ENCODE measurements at places on chromosomes 6 and 20. TPM values are rescaled to one million over a fixed set of nuclear protein-coding genes. Genes with fewer than 3 reads are reported as not detected.

The PRDM13 gene
- total RNA-seq: not detected

The TNF gene
- total RNA-seq: not detected

The C6orf62 gene
- total RNA-seq: 74.0 TPM

The MARCKS gene
- 256 TPM for total RNA-seq

The GSTA3 gene
- not detected for total RNA-seq

The SLC9A8 gene
- 6.2 TPM for total RNA-seq

The LRRN4 gene
- not detected for total RNA-seq

The CDH26 gene
- total RNA-seq: not detected

GRCh38 chr6:117976030-117976651 is 69.1 kb downstream of the SLC35F1 start:
- H3K4me1 ChIP-seq: peaks cover 2% of the 10 kb centered on the region
- no peak overlapping the region for H3K27ac ChIP-seq
- no peak overlapping the region for H3K4me3 ChIP-seq
- DNase-seq: no peak
- no peaks in the 10 kb centered on the region for H3K36me3 ChIP-seq

- H3K27me3 ChIP-seq: peaks cover 28% of the 10 kb centered on the region
- H3K36me3 ChIP-seq: no peaks in the 10 kb centered on the region
- no peak for DNase-seq
- peaks cover 10% of the 10 kb centered on the region for H3K4me1 ChIP-seq
- no peak overlapping the region for H3K4me3 ChIP-seq
- no peak overlapping the region for H3K27ac ChIP-seq
Measured at GRCh38 chr6:167764713-167765479, 61.8 kb upstream of the AFDN start.

DNA sequence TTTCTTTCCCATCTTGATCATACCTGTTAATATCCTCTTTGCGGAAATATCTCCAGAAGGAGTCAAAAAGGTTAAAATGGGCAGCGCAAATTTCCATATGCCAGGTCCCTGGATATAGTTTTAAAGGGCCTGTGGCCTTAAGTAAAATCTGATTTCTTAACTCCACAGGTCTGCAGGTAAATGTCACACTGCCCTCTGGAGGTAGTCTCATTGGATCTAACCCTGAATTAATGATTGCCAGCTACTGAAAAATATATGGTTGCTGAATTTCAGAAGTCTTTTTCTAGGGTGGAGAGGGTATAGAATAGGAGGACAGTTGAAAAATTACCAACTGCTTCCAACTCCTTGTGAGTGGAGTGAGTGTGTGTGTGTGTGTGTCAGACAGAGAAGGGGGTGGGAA is 8.5 kb downstream of the MOXD1 start:
- no peak for DNase-seq
- no peak overlapping the region for H3K4me3 ChIP-seq
- H3K27ac ChIP-seq: no peak overlapping the region
- peaks cover 13% of the 10 kb centered on the region for H3K36me3 ChIP-seq
- H3K4me1 ChIP-seq: peaks cover 24% of the 10 kb centered on the region
- no peaks in the 10 kb centered on the region for H3K27me3 ChIP-seq

GRCh38 chr20:57481281-57481711 is 43.6 kb downstream of the CTCFL start:
- peaks cover 4% of the 10 kb centered on the region for H3K27me3 ChIP-seq
- H3K4me1 ChIP-seq: no peaks in the 10 kb centered on the region
- no peak overlapping the region for H3K4me3 ChIP-seq
- no peak for DNase-seq
- no peak overlapping the region for H3K27ac ChIP-seq

GRCh38 chr6:114312931-114313330 is 29.9 kb downstream of the HS3ST5 start:
- no peaks in the 10 kb centered on the region for H3K36me3 ChIP-seq
- no peak for DNase-seq
- H3K4me3 ChIP-seq: no peak overlapping the region
- no peaks in the 10 kb centered on the region for H3K27me3 ChIP-seq
- no peak overlapping the region for H3K27ac ChIP-seq

- peak overlapping the region; percentile 69 for H3K27ac ChIP-seq
- peaks cover 2% of the 10 kb centered on the region for H3K36me3 ChIP-seq
- no peak for DNase-seq
- H3K27me3 ChIP-seq: no peaks in the 10 kb centered on the region
- H3K4me1 ChIP-seq: peaks cover 66% of the 10 kb centered on the region
Measured at GRCh38 chr6:125253881-125254280, 47.9 kb downstream of the HDDC2 start.

- H3K27ac ChIP-seq: no peak overlapping the region
- H3K27me3 ChIP-seq: no peaks in the 10 kb centered on the region
- peak; percentile 42 for DNase-seq
- peaks cover 7% of the 10 kb centered on the region for H3K4me1 ChIP-seq
Measured at GRCh38 chr6:156556811-156557210, 220.4 kb upstream of the ARID1B start.

DNA sequence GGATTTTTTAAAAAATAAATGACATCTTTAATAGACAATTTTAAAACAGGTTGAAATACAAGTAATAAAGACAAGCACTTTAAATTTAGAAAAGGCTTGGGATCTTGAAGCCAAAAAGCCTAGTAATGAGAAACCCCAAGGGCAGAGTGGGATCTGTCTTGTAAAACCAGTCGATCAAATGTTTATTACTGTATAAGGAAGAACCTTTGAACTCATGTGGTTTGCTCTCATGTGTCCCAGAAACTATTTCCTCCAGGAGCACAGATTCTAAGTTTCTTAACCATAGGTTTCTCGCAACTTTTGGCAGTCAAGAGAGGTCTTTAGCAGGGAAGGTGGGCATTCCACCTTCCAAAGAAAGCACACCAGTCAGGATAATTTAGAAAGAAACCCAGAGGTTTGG is 541.7 kb upstream of the BTBD3 start:
- no peaks in the 10 kb centered on the region for H3K36me3 ChIP-seq
- no peaks in the 10 kb centered on the region for H3K27me3 ChIP-seq
- H3K27ac ChIP-seq: no peak overlapping the region
- H3K4me3 ChIP-seq: no peak overlapping the region
- DNase-seq: no peak

DNA sequence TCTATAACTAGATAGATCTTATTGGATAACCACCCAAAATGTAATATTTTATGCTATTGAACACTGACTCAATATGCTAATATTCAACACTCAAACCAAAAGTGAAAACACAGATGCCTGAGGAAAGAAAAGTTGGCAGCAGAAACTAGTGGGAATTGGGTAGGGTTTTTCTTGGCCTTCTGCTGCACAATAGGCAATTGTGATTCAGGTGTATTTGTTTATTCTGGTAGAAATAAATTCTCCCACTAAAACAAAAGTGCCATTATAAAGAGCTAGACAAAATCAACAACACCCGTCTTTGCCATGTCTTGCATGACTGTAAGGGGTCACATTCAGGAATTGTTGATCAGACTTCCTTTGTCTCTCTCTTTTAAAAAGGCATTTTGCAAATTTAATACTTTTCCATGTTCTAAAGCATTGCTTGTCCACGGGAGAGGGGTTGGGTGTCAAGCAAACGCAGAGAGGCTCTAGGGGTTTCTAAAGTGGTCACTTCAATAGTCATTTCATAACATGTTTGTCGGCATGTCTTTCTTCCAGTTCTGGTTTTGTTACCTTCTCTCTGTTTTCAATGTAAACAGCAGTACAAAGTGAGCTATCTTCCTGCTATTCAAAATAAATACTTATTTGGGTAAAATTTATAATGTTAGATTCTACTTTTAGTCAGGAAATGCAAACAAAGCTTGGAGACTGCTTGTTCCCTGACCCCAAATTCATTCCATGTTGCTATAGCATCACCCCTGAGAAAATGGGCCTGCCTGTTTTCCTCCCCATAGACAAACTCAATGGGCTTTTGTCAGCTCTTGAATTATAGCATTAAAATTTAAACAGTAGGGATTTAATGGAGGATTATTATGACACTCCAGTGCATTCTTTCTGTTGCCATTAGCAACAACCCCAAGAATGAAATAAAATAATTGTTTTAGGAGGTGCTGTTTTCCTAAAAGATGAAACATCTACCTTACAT is 217.0 kb upstream of the CCN2 start:
- H3K36me3 ChIP-seq: peaks cover 2% of the 10 kb centered on the region
- no peak overlapping the region for H3K4me3 ChIP-seq
- no peak for DNase-seq
- peaks cover 26% of the 10 kb centered on the region for H3K4me1 ChIP-seq

- H3K4me1 ChIP-seq: peaks cover 35% of the 10 kb centered on the region
- no peak overlapping the region for H3K4me3 ChIP-seq
- no peaks in the 10 kb centered on the region for H3K27me3 ChIP-seq
- no peak for DNase-seq
- H3K27ac ChIP-seq: no peak overlapping the region
Measured at GRCh38 chr6:111487661-111488060, 4.6 kb upstream of the REV3L start.

DNA sequence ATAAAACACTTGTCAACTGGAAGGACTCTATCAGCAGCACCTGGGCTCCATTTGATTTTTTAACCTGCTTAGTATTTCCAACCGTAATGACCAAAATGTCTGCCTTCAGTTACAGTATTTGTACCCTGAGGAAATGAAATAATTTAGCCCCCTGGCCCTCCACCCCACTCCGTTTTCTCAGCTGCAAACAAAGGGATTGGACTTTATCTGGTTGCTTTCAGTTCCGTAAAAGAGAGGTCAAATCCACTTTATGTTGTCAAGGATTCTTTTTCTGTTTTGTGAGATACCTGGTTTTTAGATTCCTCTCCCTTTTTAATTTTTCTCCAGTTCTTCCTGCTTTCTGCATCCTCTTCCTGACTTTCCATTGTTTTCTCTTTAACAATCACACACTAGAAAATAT is 64.4 kb upstream of the BMP2 start:
- no peak for DNase-seq
- no peaks in the 10 kb centered on the region for H3K36me3 ChIP-seq
- no peak overlapping the region for H3K4me3 ChIP-seq
- peak overlapping the region; percentile 13 for H3K27ac ChIP-seq
- no peaks in the 10 kb centered on the region for H3K27me3 ChIP-seq

- H3K27me3 ChIP-seq: peaks cover 30% of the 10 kb centered on the region
- H3K4me3 ChIP-seq: no peak overlapping the region
- DNase-seq: no peak
- H3K36me3 ChIP-seq: peaks cover 6% of the 10 kb centered on the region
- H3K27ac ChIP-seq: no peak overlapping the region
Measured at GRCh38 chr20:50715694-50716093, 15.7 kb upstream of the PARD6B start.

DNA sequence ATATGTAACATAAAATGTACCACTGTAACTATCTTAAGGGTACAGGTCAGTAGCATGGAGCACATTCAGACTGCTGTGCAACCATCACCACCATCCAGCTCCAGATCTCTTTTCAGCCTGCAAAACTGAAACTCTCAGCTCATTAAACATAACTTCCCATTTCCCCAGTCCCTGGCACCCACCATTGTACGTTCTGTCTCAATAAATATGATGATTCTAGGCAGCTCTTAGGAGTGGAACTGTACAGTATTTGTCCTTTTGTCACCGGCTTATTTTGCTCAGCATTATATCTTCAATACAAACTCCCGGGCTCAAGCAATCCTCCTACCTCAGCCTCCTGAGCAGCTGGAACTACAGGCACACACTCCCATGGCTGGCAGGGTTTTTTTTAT is 1.5 kb downstream of the ZC3H12D start:
- no peak for DNase-seq
- peaks cover 22% of the 10 kb centered on the region for H3K4me1 ChIP-seq
- peaks cover 1% of the 10 kb centered on the region for H3K27me3 ChIP-seq
- H3K4me3 ChIP-seq: no peak overlapping the region
- no peak overlapping the region for H3K27ac ChIP-seq

DNA sequence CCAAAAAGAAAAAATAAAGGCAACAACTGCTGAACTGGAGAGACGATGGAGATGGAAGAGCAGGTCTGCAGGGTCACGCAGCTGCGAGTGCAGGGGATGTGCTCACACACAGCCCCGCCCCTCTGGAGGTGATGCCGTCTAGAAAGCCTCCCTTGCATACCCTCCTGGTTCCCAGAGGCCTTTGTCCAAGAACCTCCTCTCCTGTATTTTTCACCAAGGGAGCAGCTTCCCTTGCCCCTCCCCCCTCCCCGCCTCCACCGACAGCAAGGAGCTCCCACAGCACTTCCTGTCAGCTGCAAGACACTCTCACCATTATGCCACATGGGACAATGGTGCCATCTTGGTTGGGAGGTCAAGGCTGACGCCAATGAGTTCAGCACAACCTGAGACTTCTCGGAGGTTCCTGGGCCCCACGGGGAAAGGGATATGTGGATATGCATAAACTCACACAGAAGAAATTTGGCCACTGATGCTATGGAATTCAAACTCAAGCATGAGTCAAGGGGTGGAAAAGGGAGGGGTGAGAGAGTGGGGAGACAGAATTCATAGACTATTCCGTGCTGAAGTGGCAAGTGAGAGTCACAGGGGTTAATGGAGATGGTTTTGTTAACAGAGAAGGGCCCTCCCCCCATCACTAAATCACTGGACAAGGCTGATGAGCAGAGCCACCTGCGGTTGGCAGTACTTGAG is 132.9 kb downstream of the SCML4 start:
- DNase-seq: no peak
- peak overlapping the region; percentile 35 for H3K4me3 ChIP-seq
- H3K27me3 ChIP-seq: no peaks in the 10 kb centered on the region
- peak overlapping the region; percentile 88 for H3K27ac ChIP-seq

DNA sequence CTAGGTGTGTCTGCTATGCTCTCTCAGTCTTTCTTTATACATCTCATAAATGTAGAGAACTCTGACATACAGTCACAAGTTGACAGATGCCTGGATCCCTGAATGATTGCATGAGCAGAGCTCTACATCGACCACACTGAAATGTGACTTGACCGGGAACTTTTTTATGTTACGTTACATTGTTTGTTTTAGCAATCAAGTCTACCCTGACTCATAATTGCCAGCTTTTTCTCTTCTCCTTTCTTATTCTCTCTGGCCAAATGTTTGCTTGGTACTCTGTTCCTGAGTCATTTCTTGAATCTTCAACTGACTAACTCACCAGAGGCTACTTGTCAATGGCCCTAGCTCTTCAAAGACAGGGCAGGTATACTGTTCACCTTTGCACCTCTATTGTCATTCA is 213.6 kb upstream of the DTNBP1 start:
- no peaks in the 10 kb centered on the region for H3K36me3 ChIP-seq
- peaks cover 10% of the 10 kb centered on the region for H3K4me1 ChIP-seq
- H3K27ac ChIP-seq: no peak overlapping the region
- DNase-seq: no peak

DNA sequence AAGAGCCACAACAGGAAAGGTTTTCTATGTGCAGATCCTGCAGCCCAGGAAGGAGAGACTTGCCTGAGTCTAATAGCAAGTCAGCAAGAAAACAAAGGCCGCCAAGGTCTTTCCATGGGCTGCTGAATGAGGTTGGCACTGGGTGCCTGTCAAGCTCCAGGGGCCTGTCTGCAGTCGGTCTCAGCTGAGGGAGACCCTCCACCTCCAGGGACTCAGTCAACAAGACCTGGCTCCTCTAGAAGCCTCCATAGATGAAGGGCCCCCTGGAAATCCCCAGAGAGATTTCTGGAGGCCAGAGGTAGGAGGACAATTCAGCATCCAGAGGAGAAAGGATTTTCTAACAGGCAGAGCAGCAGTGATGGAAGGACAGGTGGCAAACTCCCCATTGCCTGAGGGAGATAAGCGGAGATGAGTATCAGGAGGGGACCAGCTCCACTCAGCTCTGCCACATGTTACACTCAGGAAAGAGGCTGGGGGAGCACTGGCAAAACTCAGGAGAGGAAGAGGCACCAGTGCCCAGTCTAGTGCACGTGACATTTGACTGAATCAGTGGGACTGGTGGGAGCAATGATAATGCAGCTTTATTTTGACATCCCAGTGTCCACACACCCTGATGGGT is 33.5 kb upstream of the FKBP1A start:
- H3K4me1 ChIP-seq: peaks cover 3% of the 10 kb centered on the region
- H3K27me3 ChIP-seq: no peaks in the 10 kb centered on the region
- H3K4me3 ChIP-seq: no peak overlapping the region
- H3K36me3 ChIP-seq: no peaks in the 10 kb centered on the region
- H3K27ac ChIP-seq: no peak overlapping the region

- H3K4me1 ChIP-seq: peaks cover 8% of the 10 kb centered on the region
- H3K4me3 ChIP-seq: no peak overlapping the region
- H3K36me3 ChIP-seq: no peaks in the 10 kb centered on the region
Measured at GRCh38 chr20:14932040-14932439, 594.6 kb upstream of the FLRT3 start.
